ENCODE measurements at places on chromosomes 5 and 9. TPM values are rescaled to one million over a fixed set of nuclear protein-coding genes. Genes with fewer than 3 reads are reported as not detected.

GRCh38 chr5:28523888-28524635 is 1485.7 kb upstream of the CDH9 start:
- H3K36me3 ChIP-seq: no peaks in the 10 kb centered on the region
- DNase-seq: no peak
- H3K27ac ChIP-seq: no peak overlapping the region
- no peaks in the 10 kb centered on the region for H3K27me3 ChIP-seq
- no peaks in the 10 kb centered on the region for H3K4me1 ChIP-seq
- H3K4me3 ChIP-seq: no peak overlapping the region

DNA sequence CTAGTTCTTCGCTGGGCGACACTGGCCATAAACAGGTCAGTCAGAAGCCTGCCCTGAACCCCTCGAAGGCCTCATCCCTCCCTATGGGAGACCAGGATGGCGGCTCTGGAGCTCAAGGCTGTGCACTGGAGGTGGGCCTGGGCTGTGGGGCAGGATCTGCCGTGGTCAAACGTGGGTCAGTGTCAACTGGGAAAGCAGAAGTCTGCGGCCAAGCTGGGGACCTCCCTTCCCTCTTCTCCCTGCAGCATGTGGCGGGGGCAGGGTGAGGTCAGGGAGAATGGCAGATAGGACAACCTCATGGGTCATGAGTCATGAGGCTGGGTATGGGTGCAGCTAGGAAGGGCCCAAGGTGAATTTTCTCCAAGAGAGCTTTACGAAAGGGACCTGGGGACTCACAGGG is 132.9 kb downstream of the RXRA start:
- no peak overlapping the region for H3K27ac ChIP-seq
- H3K4me3 ChIP-seq: no peak overlapping the region
- no peaks in the 10 kb centered on the region for H3K36me3 ChIP-seq
- DNase-seq: peak; percentile 44

DNA sequence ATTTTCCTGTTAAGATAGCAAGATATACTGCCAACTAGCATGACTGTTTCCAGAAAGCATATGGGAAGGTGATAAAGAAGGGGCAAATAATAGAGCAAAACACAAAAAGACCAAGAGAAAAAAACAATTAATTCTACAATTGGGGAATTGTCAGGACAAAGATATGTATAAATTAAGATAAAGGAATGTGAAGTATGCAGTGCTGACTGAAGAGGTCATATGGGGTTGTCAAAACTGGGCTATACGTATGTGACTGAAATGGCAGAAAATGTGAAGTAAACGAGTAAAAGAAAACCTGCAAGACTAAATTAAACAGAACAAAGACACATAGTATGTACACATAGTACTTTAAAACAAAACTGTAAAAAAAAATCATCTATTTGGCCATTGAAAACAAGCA is 222.3 kb downstream of the ARL15 start:
- H3K27me3 ChIP-seq: no peaks in the 10 kb centered on the region
- H3K27ac ChIP-seq: no peak overlapping the region
- H3K36me3 ChIP-seq: no peaks in the 10 kb centered on the region
- H3K4me3 ChIP-seq: no peak overlapping the region
- H3K4me1 ChIP-seq: no peaks in the 10 kb centered on the region

- DNase-seq: no peak
- no peak overlapping the region for H3K27ac ChIP-seq
- H3K4me1 ChIP-seq: no peaks in the 10 kb centered on the region
- no peaks in the 10 kb centered on the region for H3K36me3 ChIP-seq
- H3K27me3 ChIP-seq: no peaks in the 10 kb centered on the region
Observed at GRCh38 chr5:10691826-10692785, 68.9 kb downstream of the DAP start.

The VAV2 gene
- 32.1 TPM for total RNA-seq

The LSM11 gene
- 1.6 TPM for total RNA-seq

Measured in pancreas (tissue), 10 donors.